Right lung (tissue), 10 donors: ENCODE measurements at places on chromosomes 7 and 10. TPM values are rescaled to one million over a fixed set of nuclear protein-coding genes. Genes with fewer than 3 reads are reported as not detected.

The CYP2C9 gene
- 0.60 TPM for polyA plus RNA-seq

The OR2A1 gene
- 1.4 TPM for polyA plus RNA-seq

The TAS2R4 gene
- polyA plus RNA-seq, result 1.9 TPM

The NOM1 gene
- 25.8 TPM for polyA plus RNA-seq

The AGR2 gene
- polyA plus RNA-seq, result 65.3 TPM

The OR2A42 gene
- polyA plus RNA-seq, result 1.9 TPM

The ACTL6B gene
- polyA plus RNA-seq, result 0.28 TPM

DNA sequence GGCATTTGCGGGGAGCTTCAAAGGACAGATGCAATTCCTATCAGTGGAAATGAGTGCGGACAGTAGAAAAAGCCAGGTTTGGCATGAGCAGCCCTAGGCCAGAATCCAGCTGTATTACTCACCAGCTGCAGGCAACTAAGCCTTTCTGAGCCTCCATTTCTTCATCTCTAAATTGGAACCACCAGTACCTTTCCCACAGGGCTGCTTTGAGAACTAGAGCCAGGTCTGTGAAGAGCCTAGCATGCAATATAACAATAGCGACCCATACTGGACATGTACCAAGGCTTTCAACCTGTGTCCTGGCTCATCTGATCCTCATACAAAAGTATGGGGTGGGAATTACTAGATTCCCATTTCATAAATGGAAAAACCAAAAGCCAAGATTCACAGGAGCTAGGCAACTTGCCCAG, 101.0 kb downstream of the GSAP start:
- no peak for DNase-seq

DNA sequence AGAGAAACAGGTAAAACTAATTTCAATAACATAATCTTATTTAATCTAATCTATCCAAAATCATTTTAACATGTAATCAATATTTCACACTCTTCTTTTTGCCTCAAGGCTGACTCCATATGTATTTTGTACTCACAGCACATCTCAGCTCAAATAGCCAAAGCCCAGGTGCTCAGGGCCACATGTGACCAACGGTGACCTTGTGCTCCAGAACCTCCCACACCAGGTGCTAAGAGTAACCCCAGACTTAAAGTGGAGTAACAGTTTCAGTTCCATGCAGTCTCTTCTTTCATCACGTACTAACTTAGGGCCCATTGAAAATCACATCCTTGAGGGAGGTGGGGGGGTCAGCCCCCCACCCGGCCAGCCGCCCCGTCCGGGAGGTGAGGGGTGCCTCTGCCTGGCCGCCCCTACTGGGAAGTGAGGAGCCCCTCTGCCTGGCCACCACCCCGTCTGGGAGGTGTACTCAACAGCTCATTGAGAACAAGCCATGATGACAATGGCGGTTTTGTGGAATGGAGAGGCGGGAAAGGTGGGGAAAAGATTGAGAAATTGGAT, 47.3 kb downstream of the NCAPG2 start:
- DNase-seq, result no peak

GRCh38 chr10:61692447-61693010, 29.8 kb downstream of the CABCOCO1 start:
- DNase-seq, result no peak

GRCh38 chr10:126425489-126426065, 37.3 kb upstream of the ADAM12 start:
- DNase-seq, result no peak

DNA sequence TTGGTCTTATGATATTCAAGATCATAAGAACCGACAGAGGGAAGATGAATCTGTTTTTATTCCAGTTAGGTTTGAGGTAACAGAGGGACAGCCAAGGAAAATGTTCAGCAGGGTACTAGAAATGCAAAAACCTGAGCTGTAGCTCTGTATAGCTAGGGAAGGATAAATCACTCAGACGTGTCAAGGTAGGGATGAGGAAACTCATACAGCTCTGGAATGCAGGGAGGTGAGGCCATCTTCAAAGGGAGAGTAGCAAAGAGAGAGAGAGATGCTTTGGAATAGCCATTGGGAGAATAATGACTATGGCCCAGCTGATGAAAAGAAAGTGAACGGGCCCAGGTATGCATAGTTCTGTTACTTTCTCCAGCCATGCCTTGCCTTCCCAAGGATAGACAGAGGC, 77.8 kb downstream of the PAX2 start:
- DNase-seq, result no peak

- no peak for DNase-seq
Measured at GRCh38 chr7:139992353-139993044, 70.3 kb downstream of the PARP12 start.

DNA sequence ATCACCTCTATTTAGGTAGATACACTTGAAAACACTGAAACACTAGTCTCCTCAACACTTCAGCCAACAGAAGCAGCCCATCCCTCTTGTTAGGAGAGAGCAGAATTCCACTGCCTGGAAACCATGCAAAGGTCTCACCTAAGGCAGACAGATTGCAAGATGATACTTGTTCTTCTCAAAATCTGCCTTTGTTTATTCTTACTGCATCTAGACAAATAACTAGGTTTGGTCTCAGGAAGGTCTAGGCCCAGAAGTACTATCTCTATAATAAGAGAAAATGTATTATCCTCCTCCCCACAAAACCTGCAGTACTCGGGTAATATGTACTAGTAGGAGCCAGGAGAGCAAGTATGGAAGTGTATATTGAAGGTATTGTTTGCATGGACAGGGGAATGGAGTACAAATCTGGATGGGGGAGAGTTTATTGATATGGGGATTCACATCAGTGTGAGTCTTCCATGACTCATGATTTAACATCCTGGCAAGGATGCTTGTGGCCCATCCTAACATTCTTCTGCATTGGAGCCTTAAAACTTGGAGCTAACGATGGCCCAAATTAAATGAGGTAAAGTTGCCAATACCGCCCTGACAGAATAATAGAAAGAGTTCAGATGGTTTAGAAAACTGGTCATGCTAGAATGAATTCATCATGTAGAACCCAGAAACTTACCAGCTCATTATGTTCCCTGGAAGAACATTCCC, 109.2 kb downstream of the EPC1 start:
- DNase-seq, result no peak

DNA sequence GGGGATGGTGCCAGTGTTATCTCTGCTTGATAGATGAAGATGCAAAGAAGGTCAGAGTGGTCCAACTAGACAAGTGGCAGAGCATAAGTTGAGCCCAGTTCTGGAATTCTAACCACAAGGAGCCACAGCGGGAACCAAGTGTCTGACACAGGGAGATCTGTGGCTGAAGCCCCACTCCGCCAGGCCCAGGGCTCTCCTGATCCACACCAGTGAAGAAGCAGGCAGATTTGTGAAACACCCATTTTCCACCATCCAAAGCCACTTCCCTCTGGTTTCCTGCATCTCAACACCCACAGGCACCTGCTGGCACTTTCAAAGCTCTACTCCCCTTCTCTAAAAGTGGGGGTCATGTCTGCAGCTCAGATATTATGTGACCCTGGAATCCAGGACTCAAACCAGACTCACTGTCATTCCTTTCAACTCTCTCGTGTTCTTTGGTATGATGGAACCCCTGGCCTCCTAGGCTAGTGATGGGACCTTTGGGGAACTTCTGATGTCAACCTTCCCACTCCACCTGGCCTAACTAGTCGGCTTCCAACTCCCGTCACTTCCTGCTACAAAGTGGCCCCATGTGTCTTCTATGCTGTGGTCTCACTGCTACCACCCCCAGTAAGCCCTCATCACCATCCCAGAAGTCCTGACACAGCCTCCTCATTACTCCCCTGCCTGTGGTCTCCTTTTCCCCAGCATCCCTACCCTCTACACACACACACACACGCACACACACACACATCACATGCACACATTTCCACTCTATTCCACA, 177.6 kb downstream of the GRID1 start:
- no peak for DNase-seq

DNA sequence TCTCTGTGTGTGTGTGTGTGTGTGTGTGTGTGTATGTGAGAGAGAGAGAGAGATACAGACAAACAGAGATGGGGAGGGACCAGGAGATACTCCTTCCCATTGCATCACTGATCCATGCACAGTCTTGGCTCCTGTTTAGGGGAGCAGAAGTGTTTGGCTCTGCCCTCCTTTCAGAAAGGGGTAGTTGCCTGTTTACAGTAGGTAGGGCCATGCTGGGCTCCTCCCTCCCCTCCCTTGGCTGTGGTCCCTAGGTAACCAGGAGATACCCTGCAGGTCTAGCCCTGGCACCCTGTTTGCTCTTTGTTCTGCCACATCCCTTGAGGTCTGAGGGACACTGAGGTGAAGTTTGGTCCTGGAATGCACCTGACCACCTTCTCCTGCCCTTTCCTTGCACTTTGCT, 95.3 kb downstream of the RAMP3 start:
- no peak for DNase-seq

DNA sequence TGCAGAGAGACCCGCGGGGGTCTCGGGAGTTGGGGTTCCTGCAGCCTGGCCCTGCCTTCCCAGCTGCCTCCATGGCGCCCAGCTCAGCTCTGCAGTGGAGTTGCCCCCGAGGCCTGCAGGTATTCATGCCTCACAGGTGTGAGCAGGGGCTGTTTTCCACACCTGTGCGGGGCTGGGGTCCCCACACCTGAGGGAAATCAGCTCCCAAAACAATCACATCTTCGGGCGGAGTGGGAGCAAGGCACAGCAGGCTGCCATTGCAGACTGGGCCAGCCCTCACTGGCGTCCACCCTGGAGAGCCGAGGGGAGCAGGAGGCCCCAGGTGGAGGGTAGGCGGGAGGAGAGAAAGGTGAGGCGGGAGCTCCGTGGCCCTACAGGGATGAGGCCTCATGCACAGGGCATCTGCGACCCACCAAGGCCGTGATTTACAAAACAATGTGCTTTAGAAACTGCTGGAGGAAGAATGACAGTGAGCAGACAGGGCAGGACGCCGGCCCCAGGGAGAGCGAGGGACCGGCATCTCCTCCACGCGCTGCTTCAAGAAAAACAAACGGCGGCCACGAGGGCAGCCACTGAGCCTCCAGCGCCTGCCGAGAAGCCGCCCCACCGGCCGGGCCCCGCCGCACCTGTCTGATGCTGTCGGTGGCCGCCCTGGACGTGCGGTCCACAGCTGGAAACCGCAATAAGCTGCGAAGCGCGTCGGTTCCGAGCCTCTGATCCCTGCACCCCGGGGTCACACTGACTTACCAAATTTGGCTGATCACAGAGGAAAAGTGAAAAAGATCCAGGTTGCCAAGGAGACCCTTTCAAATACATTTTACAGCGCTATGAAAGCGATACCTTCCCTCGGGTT, 53.0 kb upstream of the PDGFA start:
- DNase-seq, result no peak

DNA sequence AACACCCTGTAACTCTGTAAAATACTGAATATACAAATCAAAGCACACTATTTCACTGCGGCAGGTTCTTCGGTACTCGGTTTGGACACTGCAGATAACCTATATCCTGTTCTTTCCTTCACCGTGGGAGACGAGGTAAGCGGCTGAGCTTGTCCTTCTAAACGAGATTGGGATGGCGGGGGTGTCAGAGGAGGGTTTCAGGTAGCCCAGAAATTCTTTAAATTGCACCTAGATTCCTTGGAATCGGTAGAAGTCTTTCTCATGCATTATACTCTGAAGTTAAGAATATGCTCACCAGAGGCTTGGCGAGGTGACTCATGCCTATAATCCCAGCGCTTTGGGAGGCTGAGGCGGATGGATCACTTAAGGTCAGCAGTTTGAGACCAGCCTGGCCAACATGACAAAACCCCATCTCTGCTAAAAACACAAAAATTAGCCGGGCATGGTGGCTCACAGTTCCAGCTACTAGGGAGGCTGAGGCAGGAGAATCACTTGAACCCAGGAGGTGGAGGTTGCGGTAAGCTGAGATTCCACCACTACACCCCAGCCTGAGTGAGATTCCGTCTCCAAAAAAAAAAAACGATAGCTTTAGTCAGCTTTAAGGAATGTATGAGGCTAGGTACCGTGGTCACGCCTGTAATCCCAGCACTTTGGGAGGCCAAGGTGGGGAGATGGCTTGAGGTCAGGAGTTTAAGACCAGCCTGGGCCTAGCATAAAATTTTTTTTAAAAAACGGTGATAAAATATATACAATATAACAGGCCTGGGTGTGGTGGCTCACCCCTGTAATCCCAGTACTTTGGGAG, 10.1 kb upstream of the LAT2 start:
- no peak for DNase-seq

- no peak for DNase-seq
Measured at GRCh38 chr7:157628456-157628855, 291.7 kb downstream of the DNAJB6 start.
